ENCODE measurements at places on chromosomes 2 and 18. TPM values are rescaled to one million over a fixed set of nuclear protein-coding genes. Genes with fewer than 3 reads are reported as not detected.

GRCh38 chr2:242075168-242075567 is 205.6 kb downstream of the RTP5 start:
- no peak for DNase-seq

GRCh38 chr2:39732482-39732881 is 46.6 kb downstream of the THUMPD2 start:
- DNase-seq = no peak

The CCDC178 gene
- 0.80 TPM for total RNA-seq

- DNase-seq = no peak
Measured at GRCh38 chr2:203059567-203060240, 45.0 kb downstream of the NBEAL1 start.

DNA sequence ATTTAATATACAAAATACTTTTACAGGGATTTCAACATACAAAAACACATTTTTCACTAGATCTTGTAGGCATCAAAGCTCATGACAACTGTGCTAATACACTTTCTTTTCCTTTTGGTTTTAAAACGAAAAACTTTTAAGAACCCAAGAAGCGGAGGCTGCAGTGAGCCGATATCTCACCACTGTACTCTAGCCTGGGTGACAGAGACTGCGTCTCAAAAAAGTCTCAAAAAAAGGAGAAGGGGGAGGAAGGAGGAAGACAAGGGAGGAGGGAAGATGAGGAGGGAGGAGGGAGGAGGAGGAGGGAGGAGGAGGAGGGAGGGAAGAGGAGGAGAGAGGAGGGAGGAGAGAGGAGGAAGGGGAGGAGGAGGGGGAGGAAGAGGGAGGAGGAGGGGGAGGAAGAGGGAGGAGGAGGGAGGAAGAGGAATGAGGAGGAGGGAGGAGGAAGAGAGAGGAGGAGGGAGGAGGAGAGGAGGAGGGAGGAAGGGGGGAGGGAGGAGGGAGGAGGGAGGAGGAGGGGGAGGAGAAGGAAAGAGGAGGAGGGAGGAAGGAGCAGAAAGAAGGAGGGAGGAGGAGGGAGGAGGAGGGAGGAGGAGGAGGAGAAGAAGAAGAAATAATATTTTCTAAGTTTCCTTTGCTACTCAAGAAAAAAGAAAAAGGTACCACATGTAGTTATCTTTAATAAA is 13.8 kb downstream of the ROCK2 start:
- DNase-seq = no peak

- peak; percentile 9 for DNase-seq
Measured at GRCh38 chr2:211900000-211900399, 638.6 kb downstream of the ERBB4 start.

DNA sequence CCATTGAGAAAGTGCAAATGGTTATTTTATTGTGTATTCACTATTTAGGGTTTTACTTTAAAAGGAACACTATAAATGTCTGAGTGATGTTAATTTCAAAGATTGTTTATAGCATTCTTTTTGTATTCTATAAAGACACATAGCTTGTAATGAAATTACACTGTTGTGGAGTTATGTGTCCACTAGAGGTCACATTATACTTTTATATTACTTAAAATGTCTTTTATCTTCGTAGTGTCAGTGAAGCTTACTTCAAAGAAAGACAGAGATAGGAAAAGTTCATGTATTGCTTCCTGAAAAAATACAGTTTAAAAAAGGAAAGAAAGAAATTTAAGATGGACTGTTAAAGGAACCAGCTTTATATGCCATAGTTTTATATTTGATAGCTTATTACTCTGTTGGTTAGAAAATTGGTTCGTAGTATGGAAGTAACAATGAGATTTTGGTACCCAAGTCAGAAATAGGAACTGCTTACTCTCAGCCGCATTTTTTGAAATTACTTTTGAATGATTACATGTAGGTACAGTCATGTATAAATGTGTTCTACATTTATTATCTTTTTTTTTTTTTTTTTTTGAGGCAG is 20.5 kb downstream of the APLF start:
- peak; percentile 44 for DNase-seq

DNA sequence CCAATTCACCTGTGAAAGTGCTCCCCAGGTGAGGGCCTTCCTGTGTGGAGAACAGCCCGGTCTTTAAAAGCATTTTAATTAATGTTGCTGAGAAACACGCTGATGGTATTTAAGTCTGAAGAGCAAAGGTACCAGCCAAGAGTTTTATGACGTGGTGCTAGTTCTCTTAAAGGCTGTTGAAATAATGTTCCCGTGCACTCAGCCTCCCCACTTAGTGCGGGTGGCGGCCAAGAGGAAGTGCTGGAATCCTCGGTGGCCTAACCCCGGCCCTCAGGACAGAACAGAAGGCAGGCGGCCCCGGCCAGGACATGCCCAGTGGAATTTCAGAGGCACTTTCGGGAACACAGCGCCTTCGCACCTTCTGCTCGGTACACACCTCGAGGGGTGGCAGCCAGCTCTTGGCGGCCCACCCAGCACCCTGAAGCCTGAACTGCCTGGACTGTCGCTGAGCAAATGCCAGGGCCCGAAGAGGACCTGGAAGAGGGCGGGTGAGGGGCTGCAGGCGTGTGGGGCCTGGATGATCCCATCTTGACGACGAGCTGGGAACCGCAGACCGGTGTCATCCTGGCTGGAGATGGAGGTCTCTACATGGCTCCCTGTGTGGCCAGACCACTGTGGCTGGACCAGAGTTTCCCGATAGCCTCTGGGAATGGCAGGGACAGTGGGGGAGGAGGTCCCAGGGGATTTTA is 142.9 kb downstream of the ASB1 start:
- no peak for DNase-seq

DNA sequence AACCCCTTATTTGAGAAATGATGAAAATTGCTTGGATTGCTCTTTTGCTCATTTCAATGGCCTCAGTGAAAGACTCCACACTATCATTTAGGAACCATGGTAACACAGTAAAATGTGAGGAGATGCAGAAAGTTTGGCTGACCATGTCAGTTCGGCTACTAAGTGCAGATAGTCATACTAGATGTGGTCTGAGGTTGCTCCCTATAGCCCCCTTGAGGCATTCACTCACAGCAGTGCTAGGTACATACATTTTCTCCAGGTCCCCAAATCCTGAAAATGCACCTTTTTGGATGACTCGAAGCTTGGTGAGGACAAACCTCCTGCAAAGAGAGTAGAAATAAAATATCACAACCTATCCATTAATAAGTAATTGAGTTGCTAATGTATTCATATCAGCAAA is 86.3 kb downstream of the FSHR start:
- no peak for DNase-seq

The MAP4K4 gene
- 269 TPM for total RNA-seq

- peak; percentile 25 for DNase-seq
Measured at GRCh38 chr2:110853516-110853915, 121.1 kb downstream of the ACOXL start.

DNA sequence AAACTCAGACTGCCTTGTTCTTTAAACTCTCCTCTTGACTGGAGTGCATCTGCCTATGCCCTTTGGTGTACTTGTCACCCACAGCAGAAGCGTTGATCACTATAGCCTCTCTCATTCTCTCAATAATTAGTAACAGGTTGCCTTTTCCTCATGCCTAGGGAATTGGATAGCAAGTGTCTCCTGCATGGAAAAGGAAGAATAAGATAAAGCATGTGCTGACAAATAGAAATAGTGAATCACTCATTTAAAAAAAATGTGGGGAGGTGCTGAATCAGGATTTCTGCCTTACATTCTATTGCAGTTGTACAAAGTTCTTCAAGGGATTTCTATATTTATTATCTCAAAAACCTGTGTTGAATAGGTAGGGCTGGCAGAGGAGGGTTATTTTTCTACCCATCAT is 323.0 kb downstream of the TXNL1 start:
- DNase-seq = peak; percentile 16

DNA sequence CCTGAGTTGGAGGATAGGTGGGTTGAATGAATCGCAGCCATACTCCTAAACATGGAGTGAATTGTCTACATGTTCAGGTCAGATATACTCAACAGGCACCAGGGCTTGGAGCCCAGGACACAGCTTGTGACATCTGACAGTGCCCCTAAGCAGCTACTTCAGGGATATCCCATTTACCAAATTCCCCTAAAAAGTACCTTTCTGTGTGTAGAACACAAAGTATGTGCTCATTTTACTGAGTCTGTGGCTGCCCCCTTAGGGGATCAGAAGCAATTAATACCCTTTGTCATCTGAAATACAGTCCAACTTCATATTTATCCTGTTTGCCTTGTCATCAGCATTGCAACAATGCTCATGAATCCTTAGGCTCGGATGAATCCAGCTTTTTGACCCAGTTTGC is 20.8 kb downstream of the TNFRSF11A start:
- no peak for DNase-seq

- DNase-seq = no peak
Measured at GRCh38 chr18:50281972-50282520, 723 bp upstream of the MBD1 start.

The CETN1 gene
- total RNA-seq = not detected

The SULT1C4 gene
- 28.2 TPM for total RNA-seq

The RAD51AP2 gene
- not detected for total RNA-seq

The CHRNG gene
- total RNA-seq = not detected

DNA sequence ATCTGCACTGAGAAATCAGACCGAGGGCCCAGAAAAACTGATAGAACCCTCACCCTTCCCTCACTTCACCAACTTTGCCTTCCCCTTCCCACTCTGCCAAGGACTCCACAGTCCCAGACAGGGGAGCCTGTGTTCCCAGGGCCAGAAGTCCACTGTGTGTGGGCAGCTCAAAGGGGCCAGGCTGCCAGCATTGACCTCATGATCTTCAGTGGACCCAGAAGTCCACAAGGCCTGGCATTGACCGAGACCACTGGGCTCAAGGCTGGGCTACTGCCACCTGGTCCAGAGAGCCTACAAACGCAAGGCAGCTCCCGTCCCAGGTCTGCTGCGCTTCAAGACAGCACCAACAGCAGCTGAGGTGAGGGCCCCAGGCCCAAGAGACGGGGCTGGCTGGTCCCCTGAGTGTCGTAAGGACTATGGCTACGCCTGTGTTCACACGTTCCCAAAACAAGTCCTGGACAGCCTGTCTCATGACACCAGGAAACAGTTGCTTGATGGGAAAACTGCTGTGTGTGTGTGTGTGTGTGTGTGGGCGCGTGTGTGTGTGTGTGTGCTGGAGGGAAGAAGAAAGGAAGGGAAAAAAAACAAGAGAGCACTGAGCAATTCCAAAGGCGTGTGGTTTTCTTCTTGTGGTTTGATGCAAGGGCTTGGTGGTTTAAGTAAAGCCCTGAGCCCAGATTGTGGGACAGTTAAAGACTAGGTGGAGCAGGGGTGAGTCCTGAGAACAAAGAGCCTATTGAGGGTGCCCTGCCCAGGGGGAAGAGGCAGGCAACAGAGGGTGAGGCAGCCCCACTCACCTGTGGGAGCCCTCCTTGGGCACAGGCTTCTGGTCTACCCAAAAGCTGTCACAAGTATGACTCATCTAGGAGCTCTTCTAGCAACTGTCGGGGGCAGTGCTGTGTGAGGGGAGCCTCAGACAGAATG is 46.6 kb upstream of the ZBTB7C start:
- DNase-seq = no peak

The IL36A gene
- not detected for total RNA-seq

GRCh38 chr2:98455494-98455976 is 10.9 kb downstream of the INPP4A start:
- no peak for DNase-seq

The VRK2 gene
- 42.0 TPM for total RNA-seq

The SCN7A gene
- total RNA-seq = not detected

GRCh38 chr2:54143780-54144179 is 28.4 kb downstream of the ACYP2 start:
- DNase-seq = no peak

The CRYBA2 gene
- not detected for total RNA-seq

- DNase-seq = no peak
Measured at GRCh38 chr2:222897898-222898297, 37.1 kb downstream of the ACSL3 start.

- no peak for DNase-seq
Measured at GRCh38 chr2:6832596-6833299, 33.0 kb downstream of the CMPK2 start.

DNA sequence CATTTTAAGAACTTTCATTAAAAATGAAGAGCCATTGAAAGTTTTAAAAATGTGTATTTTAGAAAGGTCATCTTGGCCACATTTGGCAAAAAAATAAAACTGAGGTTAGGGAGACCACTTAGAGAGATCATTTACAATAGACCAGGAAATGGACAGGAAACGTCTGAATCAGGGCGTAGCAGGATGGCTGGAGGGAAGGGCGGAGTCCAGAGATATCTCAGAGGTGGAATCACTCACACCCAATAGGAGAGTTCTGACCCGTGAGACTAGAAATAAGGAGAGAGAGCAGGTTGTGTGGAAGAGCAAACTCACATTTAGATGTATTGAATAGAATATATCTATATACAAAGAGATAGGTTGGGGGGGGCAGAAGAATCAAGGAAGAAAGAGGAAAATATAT is 373.4 kb downstream of the METTL4 start:
- peak; percentile 17 for DNase-seq

DNA sequence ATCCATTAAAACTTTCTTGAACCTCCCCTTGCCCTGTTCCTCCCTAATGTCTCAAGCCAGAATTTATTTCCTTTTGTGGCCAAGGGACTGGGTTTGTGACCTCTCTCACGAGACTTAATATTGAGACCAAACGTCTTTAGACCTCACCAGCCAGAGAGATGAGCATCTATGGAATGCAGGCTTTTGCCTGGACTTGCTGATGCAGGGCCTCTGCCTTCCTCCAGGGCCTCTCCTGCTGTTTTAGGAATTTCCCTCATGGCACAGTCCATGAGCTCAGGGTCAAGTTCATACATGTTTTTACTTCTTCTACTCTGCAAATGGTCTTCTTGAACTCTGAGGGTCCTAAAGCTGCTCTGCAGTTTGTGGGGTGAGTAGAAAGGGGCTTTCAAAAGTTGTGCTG is 22.3 kb downstream of the IL1B start:
- DNase-seq = no peak

The TET3 gene
- 14.7 TPM for total RNA-seq

The TSPYL6 gene
- total RNA-seq = not detected

The AMER3 gene
- total RNA-seq = not detected

The LYG1 gene
- 0.35 TPM for total RNA-seq

- no peak for DNase-seq
Measured at GRCh38 chr18:59478591-59478990, 119.5 kb upstream of the LMAN1 start.

DNA sequence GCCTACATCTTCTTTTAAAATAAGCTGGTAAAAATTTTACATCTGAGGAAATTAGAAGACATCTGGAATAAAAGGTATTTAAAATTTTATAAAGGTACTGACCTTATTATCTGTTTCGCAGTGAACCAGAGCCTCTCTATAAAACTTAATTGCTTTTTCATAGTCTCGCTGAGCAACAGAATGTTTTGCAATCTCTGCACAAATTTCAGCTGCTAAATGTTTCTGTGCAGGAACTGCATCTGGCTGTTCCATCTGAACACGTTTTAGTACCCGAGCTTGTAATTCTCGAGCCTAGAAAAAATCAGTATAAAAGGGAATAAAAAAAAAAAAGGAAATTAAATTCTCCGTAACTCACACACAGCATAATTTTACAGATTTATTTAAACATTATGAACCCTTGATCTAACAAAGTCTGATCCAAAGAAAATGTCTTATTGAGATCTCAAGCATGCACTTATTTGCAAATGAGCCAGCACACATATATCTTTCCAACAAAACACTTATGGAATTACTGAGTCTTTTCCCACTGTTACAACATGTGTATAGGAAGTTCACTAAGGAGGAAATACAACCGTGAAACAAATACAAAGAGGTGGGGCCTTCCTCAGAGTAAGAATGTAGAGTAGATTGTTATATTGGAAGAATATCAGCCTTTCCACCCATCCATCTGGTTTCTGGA is 51.8 kb downstream of the TTC21B start:
- DNase-seq = no peak

GRCh38 chr2:216216951-216217903 is 108.1 kb downstream of the XRCC5 start:
- DNase-seq = peak; percentile 55

Measured in endothelial cell of umbilical vein (primary cell).